NCI-H1436 treated with DMSO at 0.1 percent for 48 hours (cell line): ENCODE measurements at places on chromosomes 7 and 10.

DNA sequence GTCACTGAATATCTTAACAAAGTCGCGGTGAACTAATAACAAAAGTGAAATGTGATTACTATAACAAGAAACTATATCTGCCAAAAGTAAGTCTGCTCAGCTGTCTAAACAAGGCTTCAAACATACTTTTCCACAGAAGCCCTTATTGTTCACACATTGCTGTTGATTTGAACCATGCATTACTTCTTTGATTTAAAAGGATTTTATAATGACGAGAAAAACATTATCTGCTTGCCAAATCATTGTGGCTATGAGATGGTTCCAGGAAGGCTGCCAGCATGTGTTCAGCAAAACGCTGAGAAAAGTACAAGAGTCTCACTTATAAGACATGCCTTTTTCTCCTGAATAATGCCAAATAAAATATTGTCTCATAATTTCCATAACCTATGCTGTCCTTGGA, 24.4 kb downstream of the RNF133 start:
- no peak for DNase-seq

DNA sequence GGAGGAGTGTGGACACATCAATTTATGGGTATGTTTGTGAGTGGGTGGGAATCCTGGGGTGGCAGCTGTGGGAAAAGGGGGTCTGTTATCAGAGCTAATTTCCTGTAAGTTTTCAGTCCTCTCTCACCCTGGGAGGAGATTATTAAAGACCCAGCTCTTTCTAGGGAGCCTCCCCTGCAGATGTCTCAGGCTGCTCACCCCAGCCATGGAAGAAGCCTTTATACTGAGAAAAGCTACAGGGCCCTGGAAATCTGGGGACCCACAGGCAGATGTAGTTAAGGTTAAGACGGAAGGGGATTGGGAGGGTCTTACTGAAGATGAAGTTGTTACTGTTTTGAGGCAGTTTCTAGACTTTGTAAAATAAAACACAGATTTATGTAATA, 4.6 kb downstream of the ZNF680 start:
- no peak for DNase-seq

DNA sequence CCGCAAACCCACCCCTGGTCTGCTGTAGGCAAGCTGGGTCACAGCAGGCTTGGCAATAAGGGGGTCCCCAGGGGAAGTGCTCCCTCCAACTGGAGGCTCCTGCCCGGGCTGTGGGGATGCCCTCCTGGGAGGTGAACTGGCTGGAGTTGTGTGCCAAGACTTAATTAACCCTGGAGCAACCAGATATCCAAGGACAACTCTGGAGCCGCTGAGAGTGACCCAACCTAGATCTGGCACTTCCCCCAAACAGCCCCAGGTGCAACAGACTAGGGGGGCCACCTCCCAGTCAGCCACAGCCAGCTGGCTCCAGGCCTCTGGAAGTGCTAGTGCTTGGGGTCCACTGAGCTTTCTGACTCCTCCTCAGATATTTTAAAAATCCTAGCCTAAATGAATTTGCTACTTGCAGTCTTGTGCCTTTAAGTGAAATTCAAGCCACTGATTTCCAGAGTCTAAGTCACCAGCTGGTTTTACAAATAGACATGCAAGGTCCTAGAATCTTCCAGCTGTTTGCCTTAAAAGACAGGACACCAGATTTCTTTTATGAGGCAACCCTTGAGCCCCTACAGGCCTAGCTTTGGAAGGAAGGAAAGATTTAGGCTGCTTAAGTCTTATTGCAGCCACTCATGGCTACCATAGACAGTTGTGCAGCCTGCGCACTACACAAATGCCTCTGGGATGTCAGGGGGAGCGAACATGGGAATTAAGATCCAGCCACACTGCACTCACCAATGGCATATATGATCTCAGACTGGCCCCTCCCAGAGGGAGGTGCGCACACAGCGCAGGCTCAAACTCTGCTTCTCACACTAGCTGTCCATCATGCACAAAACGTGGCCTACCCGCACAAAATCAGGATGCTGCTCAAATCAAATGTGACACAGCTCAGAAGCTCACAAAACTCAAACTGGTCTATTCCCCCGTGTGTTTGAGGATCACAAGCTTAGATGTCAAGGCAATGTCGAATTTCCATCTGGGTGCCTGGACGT, 42.6 kb upstream of the MYL10 start:
- no peak for DNase-seq

DNA sequence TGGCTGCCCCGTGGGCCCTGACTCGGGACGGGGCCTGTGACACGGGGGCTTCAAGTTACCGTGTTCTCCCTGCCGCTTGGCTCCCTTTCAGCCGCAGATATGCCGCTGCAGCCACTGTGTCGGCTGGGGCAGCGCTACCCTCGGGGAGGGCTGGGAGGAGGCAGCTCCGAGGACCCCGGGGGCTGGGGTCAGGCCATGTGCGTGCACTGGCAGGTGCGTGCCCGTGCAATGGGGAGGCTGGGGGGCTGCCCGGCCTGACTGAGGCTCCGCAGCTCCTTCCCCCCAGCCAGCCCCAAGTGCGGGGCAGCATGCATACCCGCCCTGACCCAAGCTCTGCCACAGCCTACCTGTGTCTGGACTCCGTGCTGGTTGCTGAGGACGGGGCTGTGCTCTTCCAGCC, 29.2 kb downstream of the KNDC1 start:
- DNase-seq, result no peak

- DNase-seq, result no peak
Observed at GRCh38 chr7:43664681-43665080, 64.6 kb downstream of the COA1 start.

DNA sequence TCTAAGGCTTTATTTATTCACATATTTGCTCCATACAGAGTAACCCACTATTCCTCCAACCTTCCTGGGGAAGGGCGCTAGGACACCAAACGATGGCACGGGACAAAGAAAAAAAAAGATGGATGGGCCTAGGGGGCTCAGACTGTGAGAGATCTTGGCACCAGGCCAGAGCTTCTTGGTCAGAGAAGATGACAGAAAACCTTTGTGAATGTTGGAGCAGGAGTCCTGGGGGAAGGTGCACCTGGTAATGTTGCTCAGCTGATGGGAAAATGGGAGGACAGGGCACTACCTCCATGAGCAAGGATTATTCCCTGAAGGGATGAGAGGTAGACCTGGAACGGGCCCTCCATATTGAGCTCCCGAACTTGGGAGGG, 1.4 kb upstream of the SH3PXD2A start:
- no peak for DNase-seq

GRCh38 chr10:64732372-64732957, 1211.3 kb downstream of the REEP3 start:
- no peak for DNase-seq

DNA sequence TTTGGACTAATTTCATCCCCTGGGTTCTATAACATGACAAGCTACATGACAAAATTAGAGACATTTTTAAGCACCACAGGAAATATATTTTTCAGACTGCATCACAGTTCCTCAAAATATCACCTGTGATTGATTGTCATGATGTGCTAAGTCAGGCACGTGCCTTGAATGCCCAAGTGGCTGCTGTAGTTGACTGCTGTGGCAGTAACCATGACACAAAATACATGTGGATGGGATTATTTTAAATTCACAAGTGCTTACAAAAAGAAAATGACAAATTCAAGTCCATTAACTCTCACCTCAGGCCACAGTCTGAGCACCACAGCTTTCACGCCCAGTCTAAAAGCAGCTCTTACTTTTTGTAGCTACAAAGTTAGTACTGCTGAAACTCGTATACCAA, 45.5 kb downstream of the TNPO3 start:
- DNase-seq, result no peak

- DNase-seq, result no peak
Observed at GRCh38 chr7:141704741-141705140, 2.8 kb upstream of the DENND11 start.
